ENCODE measurements at places on chromosomes 7 and 10.

- DNase-seq: no peak
Observed at GRCh38 chr7:93148144-93148543, at the start of gene SAMD9L. TSS of gene SAMD9L (minus strand) at chr7:93148385. CDS start at chr7:93135971, 12,414 bp downstream.

DNA sequence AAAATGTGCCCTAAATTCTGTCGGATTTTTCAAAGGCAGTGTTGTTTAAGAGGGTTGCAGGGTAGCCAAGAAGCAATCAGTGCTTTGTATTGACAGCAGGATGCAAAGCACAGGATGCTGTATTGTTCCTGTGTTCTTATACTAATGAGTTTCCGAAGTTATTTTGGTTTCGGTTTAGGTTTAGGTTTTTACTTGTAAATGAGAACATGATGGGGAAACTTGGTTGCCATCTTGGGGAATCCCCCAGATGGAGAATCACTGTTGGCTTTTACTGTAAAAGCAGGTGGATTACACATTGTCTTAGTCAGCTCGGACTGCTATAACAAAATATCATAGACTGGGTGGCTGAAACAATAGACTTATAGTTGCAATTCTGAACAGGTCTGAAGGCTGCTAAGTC, 72.1 kb downstream of the INHBA start:
- no peak for DNase-seq

DNA sequence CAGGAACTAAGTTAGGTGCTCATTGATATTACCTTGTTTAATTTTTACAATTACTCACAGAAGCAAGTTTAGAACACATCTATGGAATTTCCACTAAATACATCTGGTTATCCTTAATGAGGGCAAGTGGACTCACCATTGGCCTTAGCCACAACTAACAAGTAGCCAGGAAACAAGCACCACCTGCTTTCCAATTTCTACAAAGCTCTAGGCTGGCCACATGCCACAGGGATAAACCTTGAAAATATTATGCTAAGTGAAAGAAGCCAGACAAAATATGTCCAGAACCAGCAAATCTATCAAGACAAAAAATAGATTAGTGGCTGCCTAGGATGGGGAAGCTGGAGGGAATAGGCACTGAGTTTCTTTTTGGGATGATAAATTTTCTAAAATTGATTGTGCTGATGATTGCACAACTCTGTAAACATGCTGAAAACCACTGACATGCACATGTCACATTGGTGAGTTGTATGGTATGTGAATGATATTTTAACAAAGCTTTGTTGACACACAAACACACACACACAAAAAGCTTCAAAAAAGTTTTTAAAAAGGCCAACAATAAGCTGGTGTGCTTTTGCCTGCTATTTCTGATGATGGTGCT, 179.4 kb downstream of the CPEB3 start:
- DNase-seq: no peak

DNA sequence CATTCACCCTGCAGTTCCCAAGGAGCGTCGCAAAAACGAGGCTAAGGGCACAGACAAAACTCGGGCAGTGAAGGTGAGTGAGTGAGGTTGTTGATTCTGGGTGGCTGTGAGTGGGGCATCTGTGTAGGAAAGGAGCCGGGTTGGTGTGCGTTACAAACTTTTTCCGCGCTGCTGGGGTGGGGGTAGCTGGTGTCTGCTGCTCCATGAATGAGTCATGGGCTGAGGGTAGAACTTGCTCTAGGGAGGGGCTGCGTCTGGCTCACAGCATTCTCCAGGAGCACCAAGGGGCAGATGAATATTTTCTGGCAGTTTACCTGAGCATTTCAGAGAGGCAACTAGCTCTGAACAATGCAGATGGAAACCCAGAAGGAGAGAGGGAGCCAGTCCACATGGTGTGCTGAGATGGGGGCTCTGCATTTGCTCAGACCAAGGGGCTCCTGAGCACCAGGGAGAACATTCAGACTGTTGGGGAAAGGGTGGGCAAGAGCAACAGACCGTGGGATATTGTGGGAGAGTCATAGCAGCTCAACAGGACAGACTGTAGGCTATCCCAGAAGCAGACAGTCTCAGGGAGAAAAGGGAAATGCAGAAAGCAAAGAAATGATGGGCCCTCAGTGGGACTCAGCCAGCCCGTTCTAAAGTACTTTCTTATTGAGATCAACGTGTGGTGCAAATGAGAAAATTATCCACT, 18.8 kb downstream of the NOBOX start:
- DNase-seq: no peak

- DNase-seq: no peak
Observed at GRCh38 chr7:25424113-25424512, 195.8 kb upstream of the NPVF start.

GRCh38 chr7:89887489-89887888, 266.8 kb upstream of the STEAP1 start:
- DNase-seq: no peak

GRCh38 chr10:128779416-128779815, 653.2 kb upstream of the MKI67 start:
- no peak for DNase-seq

GRCh38 chr10:76190634-76191270, 759.3 kb downstream of the LRMDA start:
- no peak for DNase-seq

DNA sequence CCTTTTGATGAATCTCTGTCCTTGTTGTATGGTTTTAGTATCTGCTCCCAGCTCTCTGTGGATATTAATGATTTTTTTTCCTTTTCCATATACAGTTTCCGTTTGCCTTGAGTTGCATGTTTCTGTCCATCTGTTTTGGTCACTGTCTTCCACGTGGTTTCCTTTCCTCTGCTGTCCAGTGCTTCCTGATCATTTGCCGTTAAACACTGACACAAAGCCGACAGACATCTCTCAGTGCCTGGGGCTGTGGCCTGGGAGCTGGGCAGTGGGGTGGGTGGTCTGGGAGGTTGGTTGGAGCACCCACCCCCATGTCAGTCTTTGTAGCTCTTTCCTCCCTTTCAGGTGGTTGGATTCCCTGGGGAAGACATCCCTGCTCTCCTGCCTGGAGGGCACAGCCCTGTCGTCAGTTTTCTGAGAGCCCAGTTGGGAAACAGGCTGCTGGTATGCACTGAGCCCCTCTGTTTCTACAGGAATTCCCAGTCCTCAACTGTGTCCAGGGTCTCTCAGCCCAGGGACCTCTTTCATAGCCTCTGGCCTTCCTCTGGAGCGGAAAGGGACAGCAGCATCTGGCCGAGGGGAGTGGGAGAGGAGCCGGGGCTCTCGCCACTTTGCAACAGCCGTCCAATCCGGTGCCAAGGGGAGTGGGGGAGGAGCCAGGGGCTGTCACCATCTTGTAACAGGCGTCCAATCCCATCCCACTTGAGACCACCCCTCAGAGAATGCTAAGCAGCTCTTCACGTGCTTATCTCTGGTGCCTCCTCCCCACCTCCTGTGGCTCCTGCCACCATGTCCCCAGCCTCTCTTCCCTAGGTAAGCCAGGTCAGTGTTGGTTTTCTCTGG, 26.7 kb upstream of the MKI67 start:
- DNase-seq: no peak

DNA sequence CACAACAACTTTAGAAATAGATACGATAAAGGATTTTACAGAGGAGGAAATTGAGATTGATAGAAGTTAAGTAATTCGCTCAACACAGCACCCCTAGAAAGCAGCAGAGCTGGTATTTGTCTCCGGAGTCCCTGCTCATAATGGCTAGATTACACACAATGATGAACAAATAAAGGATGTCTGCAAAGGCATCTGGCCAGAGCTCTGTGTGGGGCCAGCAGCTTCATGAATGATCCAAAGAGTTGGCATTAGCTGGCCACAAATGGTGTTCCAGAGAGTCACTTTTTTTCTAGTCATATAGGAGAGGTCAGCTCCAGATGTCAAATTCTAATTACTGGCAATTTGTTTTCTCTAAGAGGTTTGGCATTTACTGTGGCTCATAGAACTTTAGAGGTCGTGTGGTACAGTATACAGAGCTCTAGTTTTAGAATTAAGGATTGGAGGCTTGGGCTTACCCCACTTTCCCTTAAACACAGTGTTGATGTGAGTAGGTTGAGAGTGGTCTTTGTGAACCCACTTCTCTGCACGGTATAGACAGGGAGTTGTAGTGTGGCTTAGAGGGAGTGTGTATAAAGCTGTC, 186.2 kb downstream of the BICC1 start:
- DNase-seq: no peak

GRCh38 chr10:30505543-30506298, 71.7 kb downstream of the MAP3K8 start:
- DNase-seq: no peak

- no peak for DNase-seq
Observed at GRCh38 chr10:102455893-102456471, 4.6 kb upstream of the C10orf95 start.

DNA sequence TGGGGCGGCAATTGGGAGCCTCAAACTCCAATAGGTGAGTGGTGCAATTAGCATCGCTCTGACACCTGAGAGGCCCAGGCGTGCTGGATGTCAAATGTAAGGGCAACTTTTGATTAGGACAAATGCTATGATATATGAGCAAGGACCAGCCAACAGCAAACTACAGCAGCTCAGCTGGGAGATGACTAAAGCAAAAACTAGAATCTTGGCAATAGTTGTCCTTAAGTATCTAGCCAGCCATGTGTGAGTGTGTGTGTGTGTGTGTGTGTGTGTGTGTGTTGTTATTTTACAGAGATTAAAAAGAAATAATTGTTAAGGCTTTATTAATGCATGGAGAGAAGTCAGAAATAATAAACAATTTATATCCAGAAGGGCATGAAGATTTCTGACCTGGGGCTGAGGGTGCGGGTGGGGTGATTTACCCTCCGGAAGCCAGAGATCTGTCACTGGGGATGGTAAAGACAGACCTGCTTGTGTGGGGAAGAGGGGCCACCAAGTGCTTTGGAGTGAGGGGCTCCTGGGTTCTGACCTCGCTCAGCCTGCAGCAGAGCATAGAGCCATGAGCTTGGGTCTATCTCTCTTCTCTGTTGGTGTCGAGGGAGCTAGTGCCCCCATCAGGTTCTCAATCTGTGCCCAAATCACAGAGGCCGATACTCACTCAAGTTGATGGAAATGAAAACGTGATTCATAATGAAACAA, 77.3 kb downstream of the EMX2 start:
- DNase-seq: no peak

DNA sequence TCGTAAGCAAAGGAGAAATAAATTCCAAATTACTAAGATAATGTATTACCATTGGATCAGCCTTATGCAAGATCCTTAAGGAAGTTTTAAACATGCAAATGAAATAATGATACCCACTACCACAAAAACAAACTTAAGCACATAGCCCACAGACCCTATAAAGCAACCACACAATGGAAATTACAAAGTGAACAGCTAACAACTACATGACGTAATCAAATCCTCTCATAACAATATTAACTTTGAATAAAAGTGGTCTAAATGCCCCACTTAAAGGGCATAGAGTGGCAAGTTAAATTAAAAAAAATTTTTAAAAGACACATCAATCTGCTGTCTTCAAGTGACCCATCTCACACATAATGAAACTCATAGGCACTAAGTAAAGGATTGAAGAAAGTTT, 397.3 kb upstream of the SEMA3A start:
- DNase-seq: no peak

DNA sequence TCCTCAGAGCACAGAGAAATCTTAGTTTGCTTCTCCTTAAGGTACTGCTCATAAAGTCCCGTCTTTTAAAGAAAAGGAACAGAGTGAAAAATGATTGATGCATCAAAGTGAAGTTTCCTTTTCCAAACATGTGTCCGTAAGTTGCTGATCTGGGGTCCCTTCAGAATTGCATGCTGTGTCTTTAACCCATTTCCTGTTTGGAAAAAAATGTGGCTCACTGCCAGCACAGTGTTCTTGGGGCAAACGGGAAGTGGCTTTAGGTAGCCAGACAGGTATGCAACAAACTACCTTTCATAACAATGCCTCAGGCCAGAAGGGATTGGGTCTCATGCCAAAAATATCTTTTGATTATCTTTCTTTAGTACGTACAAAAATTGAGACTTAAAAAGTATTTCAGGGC, 50.9 kb downstream of the TFAM start:
- no peak for DNase-seq

DNA sequence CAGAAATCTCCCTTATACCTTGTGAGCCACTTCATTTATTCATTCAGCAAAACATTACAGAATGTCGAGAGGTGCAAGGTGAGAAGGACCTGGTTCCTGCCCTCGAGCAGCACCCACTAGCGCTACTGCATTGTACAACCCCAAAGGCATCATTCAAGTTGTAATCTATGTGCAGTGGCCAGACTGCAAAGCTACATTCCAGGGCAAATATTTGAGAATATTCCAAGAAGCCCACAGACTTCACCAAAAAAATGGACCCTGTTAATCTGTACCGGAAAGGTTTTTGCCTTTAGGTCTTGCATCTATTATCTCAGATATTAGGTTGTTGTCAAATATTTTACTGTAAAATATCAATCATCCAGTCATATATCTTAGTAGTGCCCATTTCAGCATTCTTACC, 295.4 kb upstream of the FZD1 start:
- DNase-seq: no peak

DNA sequence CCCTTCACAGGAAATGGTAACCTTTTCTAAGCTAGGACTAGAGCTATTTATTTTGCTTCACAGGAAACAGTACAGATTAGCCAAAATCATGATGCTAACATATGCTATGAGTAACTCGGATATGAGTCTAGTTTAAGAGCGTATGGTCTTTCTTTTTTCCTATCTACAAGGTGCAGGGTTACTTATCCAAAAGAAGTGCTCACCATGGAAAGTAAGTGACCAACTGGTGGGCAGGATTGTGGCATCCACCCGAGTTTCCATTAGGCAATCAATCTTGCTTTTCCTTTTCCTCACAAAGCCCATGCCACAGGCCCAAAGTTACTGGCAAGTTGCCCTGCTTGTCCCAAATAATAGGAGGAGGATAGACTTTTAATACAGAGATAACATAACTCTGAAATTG, 765.1 kb upstream of the POM121L12 start:
- DNase-seq: no peak

GRCh38 chr7:41133690-41134299, 569.1 kb downstream of the INHBA start:
- no peak for DNase-seq

GRCh38 chr7:142516038-142516501, 233.2 kb upstream of the PRSS1 start:
- DNase-seq: no peak

GRCh38 chr10:132395704-132396493, 1.1 kb upstream of the PWWP2B start:
- DNase-seq: no peak

- no peak for DNase-seq
Observed at GRCh38 chr7:139124084-139124914, 14.8 kb upstream of the ZC3HAV1 start.
